Suppressor macrophage treated with lipopolysaccharide for 4 hours (primary cell): ENCODE measurements at places on chromosomes 6 and 20.

GRCh38 chr6:166584853-166585429 is 1.5 kb downstream of the RAMACL start:
- peak; percentile 64 for DNase-seq

GRCh38 chr6:138727182-138727581 is 46.4 kb upstream of the CCDC28A start:
- no peak for DNase-seq

GRCh38 chr6:7085911-7086310 is 21.9 kb upstream of the RREB1 start:
- peak; percentile 69 for DNase-seq

DNA sequence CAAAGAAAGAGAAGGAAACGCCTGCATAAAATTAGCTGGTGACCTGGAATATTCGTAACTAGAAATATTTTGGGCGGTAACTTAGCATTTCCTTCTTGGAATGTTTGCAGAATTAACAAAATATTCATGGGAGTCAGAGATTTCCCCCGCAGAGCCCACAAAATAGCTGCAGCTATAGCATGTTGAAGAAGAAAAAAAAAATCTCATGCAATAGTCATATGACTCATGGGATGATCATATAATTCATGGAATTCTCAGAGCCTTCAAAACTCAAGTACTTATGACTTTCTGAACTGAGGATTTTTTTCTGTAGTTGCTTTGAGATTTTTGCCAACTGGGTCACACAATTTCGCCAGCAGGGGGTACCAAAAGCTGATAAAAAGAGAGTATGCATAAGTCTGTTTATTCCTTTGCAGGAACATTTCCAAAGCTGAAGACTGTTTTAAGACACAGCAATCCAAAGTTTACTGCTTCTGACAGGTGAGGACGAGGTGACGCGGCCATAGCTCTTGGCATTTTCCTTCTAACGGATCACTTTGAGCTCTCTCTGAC is 586.0 kb upstream of the CHD6 start:
- no peak for DNase-seq
